Natural killer cell treated with Interleukin-12 subunit alpha and Interleukin-12 subunit beta and Interleukin-15 and Interleukin-18, amount 100 ng/mL, for 72 hours (primary cell): ENCODE measurements at places on chromosomes 12 and 14. TPM values are rescaled to one million over a fixed set of nuclear protein-coding genes. Genes with fewer than 3 reads are reported as not detected.

DNA sequence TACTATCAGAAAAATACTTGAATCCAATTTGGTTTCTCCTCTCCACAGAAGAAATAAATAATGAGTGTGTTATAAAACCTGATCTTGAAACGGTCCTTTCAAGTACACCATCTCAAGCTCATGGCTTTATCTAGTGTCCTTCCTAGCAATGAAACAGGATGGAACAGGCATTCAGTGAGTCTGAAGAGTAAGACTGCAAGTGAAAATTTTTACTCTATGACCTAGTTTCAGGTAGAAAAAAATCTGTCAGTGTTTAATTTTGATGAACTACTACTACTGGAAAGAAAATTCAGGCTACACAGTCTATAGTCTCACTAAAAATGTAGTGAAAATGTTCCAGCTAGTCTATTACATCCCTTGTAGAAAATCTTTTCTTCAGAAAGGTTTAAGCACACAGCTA, 7.7 kb downstream of the CBX5 start:
- DNase-seq, result no peak

ABCC9 gene
- total RNA-seq, result not detected

NTS gene
- total RNA-seq, result not detected

GALNT9 gene
- not detected for total RNA-seq
